ENCODE measurements at places on chromosomes 12 and 14. TPM values are rescaled to one million over a fixed set of nuclear protein-coding genes. Genes with fewer than 3 reads are reported as not detected.

- H3K4me3 ChIP-seq: peak overlapping the region; percentile 69
- DNase-seq: peak; percentile 32
- no peaks in the 10 kb centered on the region for H3K27me3 ChIP-seq
- peak overlapping the region; percentile 60 for H3K27ac ChIP-seq
Observed at GRCh38 chr12:132085291-132085635, 58.9 kb downstream of the DDX51 start.

GRCh38 chr12:1083151-1083888, 92.3 kb downstream of the ERC1 start:
- H3K4me3 ChIP-seq: no peak overlapping the region
- peak overlapping the region; percentile 22 for H3K27ac ChIP-seq
- no peaks in the 10 kb centered on the region for H3K36me3 ChIP-seq
- H3K27me3 ChIP-seq: no peaks in the 10 kb centered on the region
- no peaks in the 10 kb centered on the region for H3K4me1 ChIP-seq

DNA sequence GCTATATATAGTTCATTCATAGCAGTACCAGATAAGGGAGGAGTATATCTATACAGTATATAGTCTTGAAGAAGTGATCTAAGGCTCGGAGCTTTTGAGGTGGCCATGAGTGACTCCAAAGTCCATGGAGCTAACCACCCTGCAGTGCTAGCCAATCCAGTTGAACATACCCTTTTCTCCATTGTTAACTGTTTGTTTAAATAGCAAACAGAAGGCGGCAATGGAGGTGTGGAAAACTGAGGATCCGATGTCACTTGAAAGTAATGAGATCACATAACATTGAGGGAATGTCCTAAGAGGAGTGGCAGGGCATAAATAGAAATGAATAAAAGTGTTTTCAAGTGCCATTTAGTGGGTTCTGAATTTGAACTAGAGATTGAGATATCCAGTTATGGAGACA, 12.4 kb upstream of the SNAPC1 start:
- no peak for DNase-seq
- peaks cover 6% of the 10 kb centered on the region for H3K36me3 ChIP-seq
- no peak overlapping the region for H3K4me3 ChIP-seq
- peaks cover 8% of the 10 kb centered on the region for H3K4me1 ChIP-seq

GRCh38 chr12:72141381-72141780, 130.8 kb upstream of the TRHDE start:
- no peaks in the 10 kb centered on the region for H3K27me3 ChIP-seq
- H3K4me3 ChIP-seq: no peak overlapping the region
- no peaks in the 10 kb centered on the region for H3K4me1 ChIP-seq
- DNase-seq: peak; percentile 20
- no peak overlapping the region for H3K27ac ChIP-seq

- H3K27ac ChIP-seq: no peak overlapping the region
- H3K27me3 ChIP-seq: peaks cover 2% of the 10 kb centered on the region
- no peak for DNase-seq
- H3K36me3 ChIP-seq: peaks cover under 1% of the 10 kb centered on the region
- peaks cover 6% of the 10 kb centered on the region for H3K4me1 ChIP-seq
Observed at GRCh38 chr14:103140316-103141109, 17.3 kb downstream of the TNFAIP2 start.

- no peaks in the 10 kb centered on the region for H3K27me3 ChIP-seq
- no peaks in the 10 kb centered on the region for H3K36me3 ChIP-seq
- DNase-seq: no peak
- H3K4me1 ChIP-seq: no peaks in the 10 kb centered on the region
- no peak overlapping the region for H3K4me3 ChIP-seq
Observed at GRCh38 chr14:59208954-59209353, 20.5 kb downstream of the DAAM1 start.

GRCh38 chr12:130879212-130879686, 7.4 kb downstream of the RAN start:
- no peaks in the 10 kb centered on the region for H3K4me1 ChIP-seq
- H3K27ac ChIP-seq: no peak overlapping the region
- no peak overlapping the region for H3K4me3 ChIP-seq
- DNase-seq: no peak

- H3K36me3 ChIP-seq: no peaks in the 10 kb centered on the region
- H3K27me3 ChIP-seq: no peaks in the 10 kb centered on the region
- H3K4me3 ChIP-seq: no peak overlapping the region
- H3K27ac ChIP-seq: no peak overlapping the region
- DNase-seq: no peak
Observed at GRCh38 chr12:130266751-130267150, 70.9 kb upstream of the PIWIL1 start.

GRCh38 chr14:58844544-58844943, 206.8 kb downstream of the DACT1 start:
- no peak overlapping the region for H3K4me3 ChIP-seq
- no peaks in the 10 kb centered on the region for H3K27me3 ChIP-seq
- no peak for DNase-seq
- no peaks in the 10 kb centered on the region for H3K36me3 ChIP-seq

DNA sequence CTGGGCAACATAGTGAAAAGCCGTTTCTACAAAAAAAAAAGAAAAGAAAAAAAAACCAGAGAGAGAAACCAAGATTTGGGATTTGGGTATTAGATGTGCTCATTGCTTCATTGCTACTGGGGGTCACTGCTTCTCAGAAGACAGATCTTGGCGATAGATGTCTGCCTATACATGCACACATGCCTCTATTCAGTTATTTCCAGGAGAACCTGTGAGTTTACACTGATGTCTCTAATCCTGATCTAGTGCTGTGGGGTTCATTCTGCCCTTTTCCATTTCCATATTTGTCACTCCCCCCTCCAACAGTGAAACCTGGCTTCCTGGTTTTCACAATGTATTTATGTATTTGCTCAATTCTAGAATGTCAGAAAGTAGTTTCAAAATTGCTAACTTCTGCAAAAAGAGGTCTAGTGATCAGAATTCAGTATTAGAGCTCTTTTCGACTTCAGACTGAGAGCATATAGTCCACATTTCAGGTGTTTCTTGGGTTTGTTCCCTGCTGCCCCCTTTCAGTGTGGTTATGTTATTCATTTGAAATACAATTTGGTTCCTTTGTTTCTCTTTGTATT, 111.0 kb downstream of the SLC25A47 start:
- peaks cover 1% of the 10 kb centered on the region for H3K36me3 ChIP-seq
- no peak for DNase-seq
- no peaks in the 10 kb centered on the region for H3K4me1 ChIP-seq
- no peak overlapping the region for H3K27ac ChIP-seq

DNA sequence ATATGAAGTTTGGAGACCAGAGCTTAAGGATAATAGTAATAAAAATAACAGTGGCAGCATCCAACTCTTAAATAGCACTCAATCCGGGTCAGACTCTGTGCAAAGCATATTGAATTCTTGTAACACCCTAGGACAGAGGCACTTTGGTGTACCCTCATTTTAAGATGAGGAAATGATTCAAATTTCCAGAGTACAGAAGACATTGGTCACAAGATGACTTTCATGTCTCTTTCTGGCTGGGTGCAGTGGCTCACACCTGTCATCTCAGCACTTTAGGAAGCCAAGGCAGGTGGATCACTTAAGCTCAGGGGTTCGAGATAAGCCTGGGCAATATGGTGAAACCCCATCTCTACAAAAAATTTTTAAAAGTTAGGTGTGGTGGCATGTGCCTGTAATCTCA, 235.8 kb downstream of the SLC15A4 start:
- DNase-seq: no peak
- no peaks in the 10 kb centered on the region for H3K4me1 ChIP-seq
- no peaks in the 10 kb centered on the region for H3K27me3 ChIP-seq
- no peaks in the 10 kb centered on the region for H3K36me3 ChIP-seq
- no peak overlapping the region for H3K4me3 ChIP-seq

- DNase-seq: no peak
- H3K4me3 ChIP-seq: no peak overlapping the region
- H3K4me1 ChIP-seq: no peaks in the 10 kb centered on the region
- H3K27ac ChIP-seq: no peak overlapping the region
Observed at GRCh38 chr12:113815031-113815430, 151.1 kb downstream of the RBM19 start.

DNA sequence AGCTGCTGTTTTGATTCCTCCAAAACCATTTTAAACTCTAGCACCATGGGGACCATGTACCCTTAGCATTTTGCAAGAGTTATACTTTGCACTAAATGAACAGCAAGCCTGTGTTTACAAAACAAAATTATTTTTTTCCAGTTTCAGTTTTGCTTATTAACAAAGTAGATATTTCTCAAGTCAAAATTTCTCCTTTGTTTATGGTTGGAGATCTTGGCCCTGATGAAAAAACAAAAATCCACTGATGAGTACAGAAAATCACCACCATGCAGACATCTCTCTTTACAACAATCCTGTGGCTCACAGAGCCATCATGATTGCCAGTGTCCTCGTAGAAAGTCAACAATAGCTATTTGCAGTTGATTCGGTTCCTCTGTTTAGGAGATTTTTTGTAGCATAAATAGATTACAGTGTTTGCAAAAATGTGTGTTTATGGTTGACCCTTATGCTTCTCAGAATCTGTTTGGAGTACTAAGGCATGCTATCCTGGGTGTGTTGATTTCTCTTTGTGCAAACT, 201.1 kb upstream of the NUDT4 start:
- DNase-seq: no peak
- H3K4me3 ChIP-seq: no peak overlapping the region
- H3K27me3 ChIP-seq: no peaks in the 10 kb centered on the region
- H3K27ac ChIP-seq: no peak overlapping the region
- peaks cover 19% of the 10 kb centered on the region for H3K4me1 ChIP-seq
- no peaks in the 10 kb centered on the region for H3K36me3 ChIP-seq

GRCh38 chr14:53553221-53553620, 400.1 kb upstream of the DDHD1 start:
- no peak for DNase-seq
- no peaks in the 10 kb centered on the region for H3K36me3 ChIP-seq
- no peak overlapping the region for H3K27ac ChIP-seq
- H3K4me3 ChIP-seq: no peak overlapping the region
- H3K27me3 ChIP-seq: no peaks in the 10 kb centered on the region
- no peaks in the 10 kb centered on the region for H3K4me1 ChIP-seq

GRCh38 chr14:43621282-43621681, 885.8 kb downstream of the FSCB start:
- H3K27ac ChIP-seq: no peak overlapping the region
- no peaks in the 10 kb centered on the region for H3K4me1 ChIP-seq
- no peak overlapping the region for H3K4me3 ChIP-seq
- no peaks in the 10 kb centered on the region for H3K27me3 ChIP-seq
- DNase-seq: no peak

DNA sequence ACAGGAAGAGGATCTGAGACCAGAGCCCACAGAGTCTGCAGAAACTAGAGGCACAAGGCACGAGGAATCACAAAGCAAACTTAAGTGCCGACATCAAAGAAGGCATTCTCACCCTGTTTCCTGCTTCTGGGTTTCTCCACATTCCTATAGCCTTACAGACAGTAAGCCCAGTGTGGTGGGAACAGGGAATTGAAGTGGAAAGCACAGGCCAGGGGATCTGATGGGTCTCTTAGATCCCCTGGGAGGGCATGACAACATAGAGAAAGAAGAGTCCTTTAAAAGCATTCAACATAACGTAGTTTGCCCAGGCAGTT, 75.6 kb upstream of the FRMD6 start:
- no peaks in the 10 kb centered on the region for H3K4me1 ChIP-seq
- H3K4me3 ChIP-seq: no peak overlapping the region
- no peaks in the 10 kb centered on the region for H3K27me3 ChIP-seq
- H3K36me3 ChIP-seq: no peaks in the 10 kb centered on the region

DNA sequence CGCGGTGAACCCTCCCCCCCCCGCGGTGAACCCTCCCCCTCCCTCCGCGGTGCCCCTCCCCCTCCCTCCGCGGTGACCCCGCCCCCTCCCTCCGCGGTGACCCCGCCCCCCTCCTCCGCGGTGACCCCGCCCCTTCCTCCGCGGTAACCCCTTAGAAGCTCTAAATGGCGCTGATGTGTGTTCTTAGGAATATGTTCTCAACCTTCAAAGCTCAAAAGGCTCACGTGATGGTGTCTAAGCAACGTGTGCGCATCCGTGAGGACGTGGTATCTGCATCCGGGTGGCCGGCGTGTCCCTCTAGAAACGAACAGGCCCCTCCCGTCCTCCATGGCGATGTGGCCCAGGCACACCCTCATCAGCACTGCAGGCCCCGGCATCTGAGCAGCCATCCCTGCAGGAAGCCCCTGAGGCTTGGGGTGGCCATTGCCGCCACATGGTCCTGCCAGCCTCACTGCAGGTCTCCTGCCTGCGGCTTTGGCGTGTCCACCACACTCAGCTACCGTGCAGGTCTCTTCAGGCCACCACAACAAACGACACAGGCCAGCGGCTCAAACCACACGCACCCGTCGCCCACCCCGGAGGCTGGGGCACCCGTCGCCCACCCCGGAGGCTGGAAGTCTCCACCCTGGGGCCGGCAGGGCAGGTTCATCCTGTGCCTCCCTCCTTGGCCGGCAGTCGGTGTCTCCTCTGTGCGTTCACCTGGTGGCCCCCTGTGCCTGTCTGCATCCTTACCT, 14.5 kb upstream of the FBRSL1 start:
- H3K36me3 ChIP-seq: no peaks in the 10 kb centered on the region
- H3K4me1 ChIP-seq: no peaks in the 10 kb centered on the region
- H3K27ac ChIP-seq: no peak overlapping the region

DNA sequence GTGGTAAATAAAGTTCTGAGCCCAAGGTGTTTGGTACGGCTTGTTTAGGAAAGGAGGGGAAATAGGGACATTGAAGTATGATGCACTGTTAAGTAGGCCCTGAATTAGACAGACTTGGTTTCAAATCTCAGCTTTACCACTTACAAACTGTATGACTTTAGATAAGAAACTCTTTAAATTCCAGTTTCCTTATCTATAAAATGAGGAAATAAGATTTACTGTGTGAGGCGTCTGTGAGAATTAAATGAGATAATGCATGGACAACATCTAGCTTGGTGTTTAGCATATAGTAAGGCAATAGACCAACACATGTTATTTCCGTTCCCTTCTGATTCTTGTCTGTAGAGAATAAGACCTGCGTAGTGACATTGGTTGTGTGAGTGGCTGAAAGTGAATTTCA, 7.0 kb downstream of the NCKAP1L start:
- DNase-seq: no peak
- no peaks in the 10 kb centered on the region for H3K4me1 ChIP-seq
- H3K27me3 ChIP-seq: peaks cover under 1% of the 10 kb centered on the region
- H3K36me3 ChIP-seq: no peaks in the 10 kb centered on the region
- H3K4me3 ChIP-seq: no peak overlapping the region
- no peak overlapping the region for H3K27ac ChIP-seq

Gene IKBIP
- total RNA-seq: 38.5 TPM

Gene PTPN6
- 0.26 TPM for total RNA-seq

Gene NXPH4
- 0.50 TPM for total RNA-seq

Gene UNC79
- 0.17 TPM for total RNA-seq

Gene EFS
- 12.2 TPM for total RNA-seq

Gene TPPP2
- total RNA-seq: not detected

Gene ACACB
- total RNA-seq: 9.1 TPM

Gene DIO3
- total RNA-seq: 1.0 TPM

Gene ST8SIA1
- total RNA-seq: 5.9 TPM

Gene GPRC5A
- total RNA-seq: 2.3 TPM

Gene TPI1
- total RNA-seq: 906 TPM

Data from fibroblast of lung (primary cell).